Activated CD4-positive, alpha-beta T cell treated with anti-CD3 and anti-CD28 coated beads for 24 hours (primary cell): ENCODE measurements at places on chromosomes 1 and 21.

GRCh38 chr1:64669098-64669675, 75.7 kb upstream of the RAVER2 start:
- DNase-seq: no peak

DNA sequence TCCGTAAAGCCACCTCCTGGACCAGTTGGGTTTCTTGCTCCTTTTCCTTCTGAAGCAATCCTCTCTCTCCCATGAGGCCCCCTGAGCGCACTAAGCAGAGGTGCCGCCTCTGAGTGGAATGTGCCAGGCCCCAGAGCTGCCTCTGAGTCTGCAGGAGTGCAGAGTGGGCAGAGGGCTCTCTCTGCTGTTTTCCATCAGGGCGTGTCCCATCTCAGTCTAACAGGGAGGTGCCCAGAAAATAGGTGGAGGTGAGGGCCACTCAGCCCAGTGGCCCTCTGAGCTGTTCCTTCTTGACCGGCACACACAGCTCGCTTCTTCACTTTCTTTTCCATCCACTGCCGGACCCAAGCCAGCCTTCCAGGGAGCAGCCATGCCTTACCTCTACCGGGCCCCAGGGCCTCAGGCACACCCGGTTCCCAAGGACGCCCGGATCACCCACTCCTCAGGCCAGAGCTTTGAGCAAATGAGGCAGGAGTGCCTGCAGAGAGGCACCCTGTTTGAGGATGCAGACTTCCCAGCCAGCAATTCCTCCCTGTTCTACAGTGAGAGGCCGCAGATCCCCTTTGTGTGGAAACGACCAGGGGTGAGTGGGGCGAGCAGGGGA, at the start of gene CAPN9:
CAPN9 (plus strand) TSS at position 262 of the 604 bp plus-strand sequence; CDS start at position 371, 109 bp downstream.
- DNase-seq: no peak

DNA sequence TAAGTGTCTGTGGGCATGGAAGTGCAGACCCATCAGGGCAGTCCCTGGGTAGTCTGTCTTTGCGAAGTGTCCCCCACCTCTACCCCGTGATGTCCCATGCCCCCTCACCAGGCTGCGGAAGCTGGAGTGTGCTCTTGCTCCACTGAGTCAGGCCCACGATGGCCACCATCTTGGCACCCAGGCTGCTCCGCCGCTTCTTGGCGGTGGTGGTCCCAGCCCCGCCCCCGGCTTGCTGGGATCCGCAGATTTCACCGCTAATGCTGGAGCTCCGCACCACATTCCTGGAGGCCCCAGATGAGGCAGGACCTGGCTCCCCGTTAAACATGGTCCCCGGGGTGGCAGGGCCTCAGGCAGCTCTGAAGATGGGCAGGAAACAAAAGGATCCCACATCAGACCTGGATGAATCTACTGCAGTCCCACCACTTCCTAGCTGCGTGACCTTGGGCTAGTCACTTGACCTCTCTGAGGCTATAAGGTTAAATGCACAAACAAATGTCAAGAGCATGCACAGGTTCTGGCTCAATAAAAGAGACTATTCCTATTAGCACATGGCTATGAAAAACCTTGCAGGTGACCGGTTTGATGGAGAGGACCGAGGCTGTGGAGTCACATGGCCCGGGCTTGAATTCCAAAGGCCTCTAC, 23.8 kb downstream of the RIMS3 start:
- DNase-seq: no peak

DNA sequence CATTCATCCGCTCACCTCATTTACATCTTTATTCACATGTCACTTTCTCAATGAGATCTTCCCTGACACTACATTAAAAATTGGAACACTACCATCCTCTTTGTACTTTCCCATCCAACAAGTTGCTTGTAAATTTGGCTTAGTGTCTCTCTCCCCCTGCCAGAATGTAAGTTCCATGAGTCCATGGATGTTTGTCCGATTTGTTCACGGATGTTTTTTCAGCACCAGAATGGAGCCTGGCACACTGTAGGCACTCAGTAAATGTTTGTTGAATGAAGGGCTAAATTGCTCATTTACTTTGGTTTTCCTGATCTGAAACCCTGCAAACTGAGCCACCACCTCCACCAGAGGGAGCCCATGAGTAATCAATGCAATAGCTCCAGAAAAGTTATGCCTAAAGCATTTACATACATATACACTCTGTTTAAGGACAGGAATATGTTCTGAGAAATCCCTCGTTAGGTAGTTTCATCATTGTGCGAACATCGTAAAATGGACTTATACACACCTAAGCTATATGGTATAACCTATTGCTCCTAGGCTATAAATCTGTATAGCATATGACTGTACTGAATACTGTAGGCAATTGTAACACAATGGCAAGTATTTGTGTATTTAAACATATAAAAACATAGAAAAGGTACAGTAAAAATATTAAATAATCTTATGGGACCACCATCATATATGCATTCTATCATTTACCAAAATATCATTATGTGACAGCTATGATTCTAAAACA, 2.8 kb upstream of the EYA3 start:
- DNase-seq: peak; percentile 74

GRCh38 chr1:232111611-232112010, 485.0 kb downstream of the DISC1 start:
- DNase-seq: no peak

DNA sequence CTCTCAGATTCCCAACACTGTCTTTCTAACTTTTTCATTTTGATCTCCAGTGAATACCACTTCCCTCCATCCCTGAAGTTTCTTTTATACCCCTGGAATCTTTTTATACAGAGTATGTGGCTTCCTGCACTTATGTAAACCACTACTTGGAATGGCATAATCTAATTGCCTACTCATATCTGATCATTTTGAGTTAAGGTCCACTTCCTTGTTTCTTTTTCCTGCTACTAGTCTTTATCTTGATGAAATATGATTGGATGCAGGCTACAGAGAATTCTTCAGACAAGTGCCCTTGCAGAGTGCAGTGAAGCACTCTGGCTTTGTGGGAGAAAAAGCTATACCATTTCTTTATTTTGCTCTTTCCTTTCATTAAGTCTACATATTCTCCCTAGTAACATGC, 325.3 kb upstream of the ADAMTS5 start:
- no peak for DNase-seq

DNA sequence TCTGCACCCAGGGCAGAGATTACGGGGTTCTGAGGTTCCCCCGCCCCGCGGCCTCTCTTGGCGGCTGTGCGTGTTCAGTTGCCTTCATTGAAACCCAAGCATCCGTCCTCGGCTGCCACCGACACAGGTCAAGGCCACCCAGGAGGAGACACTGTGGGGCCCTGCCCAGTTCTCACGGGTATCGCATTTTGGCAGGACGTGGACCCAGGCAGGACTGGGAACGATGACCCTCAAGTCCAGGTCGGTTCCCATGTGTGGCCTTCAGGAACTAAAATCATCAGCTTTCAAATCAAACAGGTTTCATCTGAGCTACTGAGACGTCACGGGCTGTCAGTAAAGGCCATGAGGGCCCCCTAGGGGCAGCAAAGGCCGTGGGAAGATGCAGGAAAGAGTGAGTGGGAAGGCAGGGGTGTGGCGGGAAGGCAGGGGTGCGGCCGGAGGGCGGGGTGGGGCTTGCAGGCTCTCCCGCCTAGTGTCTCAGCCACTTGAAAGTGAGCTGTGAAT, 7.0 kb upstream of the C1orf174 start:
- peak; percentile 32 for DNase-seq

DNA sequence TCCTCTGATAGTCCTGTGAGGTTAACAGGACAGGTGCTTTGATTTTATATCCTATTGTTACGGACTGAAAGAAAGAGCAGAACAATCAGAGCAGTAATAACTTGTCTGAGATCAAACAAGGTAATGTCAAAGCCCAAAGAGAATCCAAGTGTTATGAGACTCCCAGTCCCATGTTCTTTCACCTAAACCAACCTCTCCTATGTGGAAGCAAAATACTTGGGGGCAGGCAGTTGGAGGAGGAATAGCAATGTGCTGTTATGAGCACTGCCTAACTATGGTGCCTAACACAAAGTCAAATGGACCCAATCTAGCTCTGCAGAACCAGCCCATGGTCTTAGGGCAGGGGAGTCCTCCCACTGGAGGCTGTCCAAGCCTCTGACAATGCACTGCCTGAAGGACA, 28.1 kb downstream of the ACBD3 start:
- DNase-seq: no peak

DNA sequence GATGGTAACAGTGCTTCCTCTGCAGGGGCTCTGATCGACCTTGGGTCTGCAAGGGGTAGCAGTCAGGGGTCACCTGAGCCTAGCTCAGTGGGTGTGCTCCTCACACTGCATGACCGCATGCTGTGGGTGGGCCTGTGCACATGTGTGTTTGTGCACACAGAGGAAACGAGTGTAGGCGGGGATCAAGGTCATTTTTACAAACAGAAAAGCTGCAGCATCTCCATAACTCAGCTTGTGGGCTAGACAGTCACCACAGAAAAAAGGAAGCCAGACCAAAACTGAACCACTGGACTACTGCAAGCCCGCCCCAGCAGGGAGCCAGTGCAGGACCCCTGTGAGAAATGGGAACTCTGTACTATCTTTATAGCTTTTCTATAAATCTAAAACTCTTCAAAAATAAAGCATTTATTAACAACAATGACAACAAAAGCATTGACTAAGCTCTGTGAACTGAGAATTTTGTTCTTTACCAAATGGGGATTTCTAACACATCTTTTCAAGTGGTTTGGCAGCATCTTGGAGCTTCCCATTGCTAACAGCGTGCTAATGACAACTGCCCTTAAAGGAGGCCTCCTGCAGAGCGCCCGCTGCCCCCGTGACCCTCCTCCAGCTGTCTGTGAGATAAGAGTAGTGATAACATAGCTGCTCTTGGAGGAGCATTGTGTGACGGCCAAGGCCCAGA, 19.9 kb upstream of the NEK2 start:
- DNase-seq: no peak

DNA sequence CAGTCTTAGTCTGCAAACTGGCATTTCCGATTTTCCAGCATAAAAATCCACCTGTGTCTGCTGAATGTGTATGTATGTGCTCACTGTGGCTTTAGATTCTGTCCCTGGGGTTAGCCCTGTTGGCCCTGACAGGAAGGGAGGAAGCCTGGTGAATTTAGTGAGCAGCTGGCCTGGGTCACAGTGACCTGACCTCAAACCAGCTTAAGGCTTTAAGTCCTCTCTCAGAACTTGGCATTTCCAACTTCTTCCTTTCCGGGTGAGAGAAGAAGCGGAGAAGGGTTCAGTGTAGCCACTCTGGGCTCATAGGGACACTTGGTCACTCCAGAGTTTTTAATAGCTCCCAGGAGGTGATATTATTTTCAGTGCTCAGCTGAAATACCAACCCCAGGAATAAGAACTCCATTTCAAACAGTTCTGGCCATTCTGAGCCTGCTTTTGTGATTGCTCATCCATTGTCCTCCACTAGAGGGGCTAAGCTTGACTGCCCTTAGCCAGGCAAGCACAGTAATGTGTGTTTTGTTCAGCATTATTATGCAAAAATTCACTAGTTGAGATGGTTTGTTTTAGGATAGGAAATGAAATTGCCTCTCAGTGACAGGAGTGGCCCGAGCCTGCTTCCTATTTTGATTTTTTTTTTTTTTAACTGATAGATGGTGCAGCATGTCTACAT, 2.5 kb upstream of the OLFML3 start:
- DNase-seq: no peak

GRCh38 chr1:81808760-81809159, 8.0 kb downstream of the ADGRL2 start:
- no peak for DNase-seq

DNA sequence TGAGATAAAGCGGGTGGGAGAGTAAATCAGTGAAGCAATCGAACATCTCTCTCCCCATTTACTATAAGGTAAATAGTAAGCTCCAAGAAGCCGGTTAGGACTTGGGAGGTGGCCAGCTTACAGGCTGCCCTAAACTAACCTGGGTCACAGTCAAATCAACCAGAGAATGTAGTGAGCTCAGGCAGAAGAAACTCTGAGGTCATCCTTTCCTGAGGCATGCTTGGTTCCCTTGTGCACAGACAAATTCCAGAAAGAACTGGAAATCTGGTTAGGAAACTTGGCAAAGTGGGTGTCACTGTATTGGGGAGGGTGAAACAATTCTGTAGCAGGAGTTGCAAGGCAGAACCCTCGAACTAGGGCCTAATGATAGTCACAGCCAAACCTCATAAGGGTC, 72.5 kb downstream of the NTMT2 start:
- no peak for DNase-seq

- no peak for DNase-seq
Measured at GRCh38 chr1:172776071-172776470, 117.2 kb downstream of the FASLG start.

DNA sequence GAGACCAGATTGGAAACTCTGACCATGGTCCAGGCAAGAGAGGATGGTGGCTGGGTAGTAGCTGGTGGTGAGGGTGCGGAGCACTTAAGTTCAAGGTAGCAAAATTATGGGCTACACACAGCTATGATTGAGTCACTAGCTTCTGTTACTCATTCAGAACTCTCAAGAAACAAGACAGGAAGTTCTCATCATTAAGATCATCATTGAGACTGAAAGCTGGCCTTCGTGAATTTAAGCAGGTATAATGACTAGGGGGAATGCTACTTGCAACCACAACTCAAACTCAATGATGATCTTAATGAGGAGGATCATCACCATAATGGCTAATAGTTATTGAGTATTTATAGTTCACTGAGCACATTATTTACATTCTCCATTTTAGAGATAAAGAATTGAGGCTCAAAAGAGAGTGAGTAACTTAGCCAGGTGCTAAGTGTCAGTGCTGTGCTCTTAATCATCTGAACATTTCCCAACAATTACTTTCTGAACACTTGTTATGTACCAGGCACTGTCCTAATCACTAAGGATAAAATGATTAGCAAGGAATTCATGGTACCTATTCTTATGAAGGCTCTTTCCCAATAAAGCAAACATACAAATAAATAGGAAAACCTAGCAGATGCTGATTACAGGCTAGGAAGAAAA, 286.3 kb upstream of the C1orf105 start:
- no peak for DNase-seq

- DNase-seq: no peak
Measured at GRCh38 chr1:196640976-196641375, 10.9 kb upstream of the CFH start.

DNA sequence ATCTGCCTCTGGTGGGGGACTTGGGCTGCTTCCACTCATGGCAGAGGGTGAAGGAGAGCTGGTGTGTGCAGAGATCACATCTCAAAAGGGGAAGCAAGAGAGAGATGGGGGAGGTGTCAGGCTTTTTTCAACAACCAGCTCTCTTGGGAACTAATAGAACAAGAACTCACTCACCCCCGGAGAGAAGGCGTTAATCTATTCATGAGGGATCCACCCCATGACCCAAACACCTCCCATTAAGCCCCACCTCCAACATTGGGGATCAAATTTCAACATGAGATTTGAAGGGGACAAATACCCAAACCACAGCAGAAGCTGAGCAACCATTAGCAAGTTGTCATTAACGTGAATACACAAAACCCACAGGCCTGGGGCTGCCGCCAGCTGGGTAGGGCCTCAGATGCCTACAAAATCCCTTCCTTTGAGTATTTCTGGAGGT, 12.0 kb upstream of the VWA5B1 start:
- no peak for DNase-seq

DNA sequence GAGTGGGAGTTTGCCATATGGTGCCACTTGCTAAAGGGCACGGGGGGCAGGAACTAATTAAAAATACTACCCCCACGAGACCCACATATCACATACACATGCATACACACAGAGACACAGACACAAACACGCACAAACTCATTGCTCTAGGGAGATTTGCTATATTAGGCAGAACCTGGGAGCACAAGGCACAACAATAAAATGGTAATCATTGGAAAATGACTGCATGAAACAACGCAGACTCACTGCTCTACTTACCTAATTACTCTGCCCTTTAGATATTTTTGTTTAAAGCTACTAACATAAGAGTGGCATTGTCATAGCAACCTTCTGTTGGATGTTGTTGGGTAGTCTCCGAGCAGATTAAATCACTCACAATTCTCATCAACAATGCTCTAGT, 20.3 kb upstream of the RGS4 start:
- DNase-seq: no peak
